ENCODE measurements at places on chromosomes 2 and 18. TPM values are rescaled to one million over a fixed set of nuclear protein-coding genes. Genes with fewer than 3 reads are reported as not detected.
A peak's percentile ranks its signal among the peaks of the same experiment; 100 is the strongest.

The ITPRID2 gene
- total RNA-seq, result 76.6 TPM

DNA sequence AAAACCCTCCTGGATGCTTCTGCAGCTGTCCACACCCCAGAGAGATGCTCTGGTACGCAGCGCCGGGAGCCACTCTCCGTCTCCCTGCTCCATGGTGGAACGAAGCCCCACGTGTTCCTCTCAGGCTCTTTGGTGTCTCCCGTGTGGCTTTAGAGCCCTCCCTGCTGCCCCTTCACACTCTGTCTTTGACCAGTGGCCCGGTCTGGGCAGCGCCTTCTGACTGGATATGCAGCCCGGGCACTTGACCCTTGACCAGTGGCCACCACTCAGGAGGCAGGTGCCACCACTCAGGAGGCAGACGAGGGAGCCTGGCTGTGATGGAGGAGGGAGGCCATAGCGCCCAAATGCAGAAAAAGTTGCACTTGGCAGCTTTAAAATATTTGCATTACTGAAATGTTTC is 214.5 kb upstream of the SALL3 start:
- DNase-seq, result no peak

GRCh38 chr2:46610021-46610420 is 130.7 kb downstream of the TMEM247 start:
- DNase-seq, result no peak

- no peak for DNase-seq
Observed at GRCh38 chr18:24954341-24954740, 397.6 kb downstream of the ZNF521 start.

DNA sequence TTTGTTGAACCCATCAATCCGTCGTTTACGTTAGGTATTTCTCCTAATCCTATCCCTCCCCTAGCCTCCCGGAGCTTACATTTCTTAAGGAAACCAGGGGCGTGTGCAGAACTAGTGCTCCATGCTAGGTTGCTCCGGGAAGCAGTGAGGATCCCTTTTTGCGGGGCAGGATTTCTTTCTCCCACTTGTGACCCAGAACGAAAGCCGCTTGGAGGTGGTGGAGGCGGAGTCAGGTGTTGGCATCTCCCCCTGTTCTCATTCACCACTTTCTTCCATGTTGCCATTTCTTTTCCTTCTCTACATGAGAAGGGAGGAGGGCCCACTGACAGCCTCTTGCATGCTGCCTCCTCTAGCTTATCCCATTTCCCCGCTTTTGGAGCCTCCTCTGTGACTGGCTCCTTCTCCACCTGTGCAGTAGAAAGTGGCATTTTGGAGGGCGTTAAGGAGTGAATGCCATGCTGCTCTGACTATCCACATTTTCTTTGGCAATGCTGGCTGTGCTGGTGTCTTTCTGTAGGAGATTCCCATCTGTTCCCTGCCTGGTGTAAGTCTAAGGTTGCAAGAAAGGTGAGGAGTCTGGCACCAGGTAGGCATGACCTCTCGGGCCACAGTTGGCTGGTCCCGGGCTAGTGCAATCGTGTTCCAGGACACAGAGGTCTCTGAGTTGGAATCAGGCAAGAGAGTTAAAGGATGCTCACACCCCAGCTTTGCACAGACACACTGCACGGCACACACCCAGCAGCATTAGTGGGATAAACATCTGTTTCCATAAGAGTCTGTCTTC is 89.5 kb downstream of the ACKR3 start:
- DNase-seq, result no peak

DNA sequence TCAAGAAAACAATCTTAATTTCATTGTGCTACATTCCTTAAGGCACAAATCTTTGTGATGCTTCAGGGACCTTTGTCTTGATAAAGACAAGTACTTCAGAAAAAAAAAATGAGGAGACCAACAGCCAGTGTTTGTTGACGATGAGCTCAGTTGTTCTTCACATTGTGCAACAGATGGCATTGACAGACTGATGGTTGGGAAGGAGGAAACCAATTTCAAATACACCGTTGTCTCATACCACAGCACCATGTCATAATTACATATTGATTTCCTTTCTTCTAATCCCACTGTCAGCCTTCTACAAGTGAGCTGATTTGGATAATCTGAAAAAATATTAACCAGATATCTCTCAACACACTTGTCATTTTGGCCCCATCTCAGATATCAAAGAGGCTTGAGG is 53.7 kb upstream of the GRB14 start:
- DNase-seq, result no peak

DNA sequence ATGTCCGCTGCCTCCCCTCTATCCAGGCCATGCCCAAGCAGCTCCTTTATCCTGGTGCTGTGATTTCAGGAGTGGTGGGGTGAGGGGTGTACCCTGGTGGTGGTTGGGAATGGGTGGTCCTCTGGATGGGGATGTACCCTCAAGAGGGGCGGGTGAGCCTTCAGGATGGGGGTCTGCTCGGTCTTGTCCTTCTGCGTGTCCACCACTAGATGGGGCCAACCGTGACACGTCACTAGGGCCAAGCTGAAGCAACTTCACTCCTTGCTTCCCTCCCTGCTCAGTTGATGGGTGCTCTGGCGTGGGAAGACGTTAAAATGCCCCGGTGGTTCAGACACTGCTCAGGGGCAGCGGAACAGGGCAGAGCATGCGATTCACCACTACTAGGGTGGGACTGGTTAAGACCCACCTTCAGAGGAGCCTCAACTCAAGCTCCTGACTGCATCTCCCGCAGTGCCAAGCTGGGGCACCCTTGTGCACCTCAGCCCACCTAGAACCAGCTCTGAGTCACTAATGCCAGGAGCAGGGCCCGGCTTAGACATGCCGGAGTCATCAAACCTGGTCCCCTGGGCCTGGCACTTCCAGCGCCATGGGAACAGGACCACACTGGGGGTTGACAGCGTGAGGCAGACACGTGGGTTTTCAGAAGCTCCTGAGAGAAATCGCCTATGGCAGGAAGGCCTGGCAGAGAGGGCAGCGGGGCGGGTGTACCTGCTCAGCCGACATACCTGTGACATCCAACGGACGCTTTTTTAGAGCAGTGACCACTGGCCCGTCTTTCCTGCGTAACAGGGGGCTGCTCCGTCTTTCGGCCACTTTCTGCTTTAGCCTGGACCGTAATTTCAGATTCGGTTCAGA is 256.7 kb downstream of the HDAC4 start:
- peak; percentile 42 for DNase-seq

- no peak for DNase-seq
Observed at GRCh38 chr2:171419333-171419732, 14.5 kb downstream of the METTL8 start.

DNA sequence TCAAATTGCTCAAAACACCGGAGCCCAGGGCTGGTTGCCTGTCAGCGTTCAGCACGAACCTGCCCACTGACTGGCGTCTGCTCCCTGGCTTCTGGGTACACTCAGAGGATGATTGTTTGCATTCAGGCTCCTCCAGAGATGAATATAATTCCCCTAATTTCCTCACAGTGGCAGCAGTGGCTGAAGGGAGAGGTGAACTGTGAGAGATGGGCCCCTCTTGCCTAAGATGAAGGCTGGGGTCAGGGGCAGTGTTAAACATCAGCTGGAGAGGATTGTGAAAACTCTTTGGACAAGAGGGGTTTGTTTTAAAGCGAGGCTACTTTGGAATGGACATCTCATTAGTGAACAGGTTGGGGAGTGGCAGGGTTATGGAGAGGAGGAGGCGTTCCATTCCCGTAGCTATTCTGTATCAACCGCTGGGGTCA is 31.0 kb downstream of the TCF7L1 start:
- DNase-seq, result no peak

Data from endothelial cell (in vitro differentiated cells).